ENCODE measurements at places on chromosomes 3 and 15. TPM values are rescaled to one million over a fixed set of nuclear protein-coding genes. Genes with fewer than 3 reads are reported as not detected.

LRRC2 gene
- total RNA-seq, result 0.83 TPM

SLC28A1 gene
- total RNA-seq, result not detected

- no peak overlapping the region for H3K27ac ChIP-seq
- H3K4me3 ChIP-seq, result no peak overlapping the region
- H3K36me3 ChIP-seq, result no peaks in the 10 kb centered on the region
- DNase-seq, result no peak
- H3K4me1 ChIP-seq, result peaks cover 41% of the 10 kb centered on the region
Observed at GRCh38 chr15:77634266-77634962, 1.7 kb upstream of the LINGO1 start.

GRCh38 chr15:74206801-74207281, 4.3 kb upstream of the STRA6 start:
- H3K4me3 ChIP-seq, result no peak overlapping the region
- DNase-seq, result no peak
- H3K27ac ChIP-seq, result no peak overlapping the region
- H3K27me3 ChIP-seq, result no peaks in the 10 kb centered on the region
- H3K4me1 ChIP-seq, result peaks cover 4% of the 10 kb centered on the region

ARPP21 gene
- 0.33 TPM for total RNA-seq

Data from esophagus muscularis mucosa (tissue), 4 donors.